Motor neuron (in vitro differentiated cells): ENCODE measurements at places on chromosomes 7 and 10.

GRCh38 chr7:70761711-70762328, 370.1 kb upstream of the GALNT17 start:
- ATAC-seq, result no peak

- ATAC-seq, result peak; percentile 57
These were observed 1.8 kb downstream of the RP9 start for GRCh38 chr7:33107136-33108066.

- no peak for ATAC-seq
These were observed 5.4 kb downstream of the GPRIN2 start for GRCh38 chr10:46550795-46551700.

DNA sequence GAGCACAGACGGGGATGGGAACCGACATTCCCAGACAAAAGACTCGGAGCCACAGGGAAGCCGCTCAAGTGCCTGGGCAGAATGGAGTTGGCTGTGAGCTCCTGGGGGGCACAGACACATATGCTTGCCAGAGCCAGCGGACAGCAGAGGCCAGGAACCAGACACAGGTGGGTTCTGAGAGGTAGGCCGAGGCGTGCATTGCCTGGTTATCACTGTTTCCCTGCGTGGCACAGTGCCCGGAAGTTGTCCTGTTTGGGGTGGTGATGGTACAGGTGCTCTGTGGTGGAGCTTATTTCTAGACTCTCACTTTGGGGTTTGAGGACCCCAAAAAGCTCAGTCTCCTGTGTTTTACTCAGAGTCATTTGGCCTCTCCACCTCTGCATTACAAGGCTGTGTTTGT, 2.5 kb downstream of the PALD1 start:
- no peak for ATAC-seq

DNA sequence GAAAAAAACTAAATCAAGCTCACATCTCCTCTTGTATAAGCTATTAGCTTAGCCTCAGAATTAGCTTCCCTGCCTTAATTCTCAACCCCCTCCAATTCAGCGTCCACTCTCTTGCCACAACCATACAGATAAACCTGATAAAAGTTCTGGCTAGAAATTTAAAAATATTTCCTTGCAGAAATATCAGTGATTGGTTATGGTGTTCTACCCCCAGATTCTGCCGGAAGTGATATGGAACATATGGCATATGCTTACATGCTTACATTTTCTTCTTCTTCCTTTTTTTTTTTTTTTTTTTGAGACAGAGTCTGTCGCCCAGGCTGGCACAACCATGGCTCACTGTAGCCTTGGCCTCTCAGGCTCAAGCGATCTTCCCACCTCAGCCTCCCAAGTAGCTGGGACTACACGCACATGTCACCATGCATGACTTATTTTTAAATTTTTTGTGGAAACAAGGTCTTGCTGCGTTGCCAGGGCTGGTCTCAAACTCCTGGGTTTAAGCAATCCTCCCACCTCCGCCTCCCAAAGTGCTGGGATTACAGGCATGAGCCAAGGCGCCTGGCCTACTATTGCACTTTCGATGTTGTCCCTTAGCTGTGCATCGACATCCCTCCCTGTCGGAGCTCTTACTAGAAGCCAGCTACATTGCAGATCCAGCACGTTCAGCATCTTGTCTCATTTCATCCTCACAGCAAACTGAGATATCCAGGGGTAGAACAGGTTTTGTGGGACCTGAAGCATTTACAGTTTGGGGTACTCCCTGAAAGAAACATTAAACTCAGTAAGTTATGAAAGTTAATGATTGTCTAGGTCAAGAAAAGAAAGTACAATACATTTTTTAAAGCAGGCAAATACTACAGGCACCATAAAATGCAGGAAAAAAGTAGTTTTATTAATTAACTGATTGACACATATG, 205.6 kb upstream of the TCF7L2 start:
- ATAC-seq, result no peak

GRCh38 chr10:132421847-132422751, 25.1 kb downstream of the PWWP2B start:
- peak; percentile 18 for ATAC-seq

DNA sequence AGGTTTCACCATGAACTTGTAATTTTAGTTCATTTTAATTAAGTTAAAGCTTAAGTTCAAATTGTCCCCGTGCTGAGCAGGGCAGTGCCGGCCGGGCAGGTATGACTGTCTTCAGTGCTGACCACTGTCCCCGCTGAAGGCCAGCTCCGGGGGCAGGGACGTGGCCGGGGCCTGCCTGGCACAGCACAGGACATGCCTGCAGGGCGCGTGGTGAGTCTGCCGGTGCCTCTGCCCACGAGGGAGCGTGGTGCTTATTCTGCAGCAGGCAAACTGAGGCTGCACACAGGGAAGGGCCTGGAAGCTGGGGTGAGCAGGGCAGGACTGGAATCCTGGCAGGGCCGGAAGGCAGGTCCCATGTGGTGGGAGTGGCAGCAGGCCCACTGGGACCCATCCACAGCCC, 9.8 kb downstream of the MICALL2 start:
- ATAC-seq, result no peak

DNA sequence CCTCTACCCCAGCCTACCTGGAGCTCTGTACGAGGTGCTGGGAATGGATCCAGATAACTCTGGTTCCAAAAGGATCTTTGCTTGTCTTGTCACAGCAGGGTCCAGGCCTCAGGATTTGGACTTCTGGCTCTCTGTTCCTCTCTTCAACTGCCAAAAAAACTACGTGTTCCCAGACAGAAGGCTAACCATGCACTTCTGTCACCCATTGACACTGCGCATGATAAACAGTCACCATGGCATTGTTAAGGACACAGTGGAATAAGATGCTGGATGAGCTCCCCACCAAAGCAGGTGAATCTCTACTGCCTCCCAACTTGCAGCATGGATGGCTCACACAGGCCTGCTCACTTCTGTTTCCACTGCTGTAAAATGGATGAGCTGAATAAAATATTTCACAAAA, 637.9 kb downstream of the TNS3 start:
- ATAC-seq, result no peak

DNA sequence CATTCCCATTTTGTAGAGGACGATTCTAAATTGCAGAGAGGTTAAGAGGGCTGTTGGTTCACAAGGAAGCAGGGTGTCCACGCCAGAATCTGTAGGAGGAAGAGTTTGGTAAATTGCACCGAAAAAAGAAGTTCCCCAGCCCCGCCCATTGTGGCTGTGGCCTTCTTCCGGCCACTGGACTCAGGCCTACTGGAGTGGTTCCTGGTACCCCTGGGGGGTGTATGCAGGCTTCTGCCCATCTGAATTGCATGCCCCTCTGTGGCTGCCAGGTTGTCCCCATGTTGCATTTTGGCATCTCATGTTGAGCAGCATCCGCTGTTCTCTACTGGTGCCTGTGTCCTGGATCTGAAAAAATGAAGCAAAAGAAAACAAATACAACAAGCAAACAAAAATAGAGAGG, 234.2 kb downstream of the WDR11 start:
- no peak for ATAC-seq

- ATAC-seq, result peak; percentile 98
These were observed 20.4 kb downstream of the KLLN start for GRCh38 chr10:87842776-87843497.

GRCh38 chr7:140540136-140540777, 61.0 kb upstream of the MKRN1 start:
- no peak for ATAC-seq

- ATAC-seq, result peak; percentile 31
These were observed 127.4 kb downstream of the ELAPOR2 start for GRCh38 chr7:86932038-86932512.

GRCh38 chr7:157318015-157318706, 18.6 kb upstream of the DNAJB6 start:
- no peak for ATAC-seq

GRCh38 chr10:53702489-53702888, 929.9 kb upstream of the MBL2 start:
- ATAC-seq, result no peak

- ATAC-seq, result no peak
These were observed 286.9 kb upstream of the DKK1 start for GRCh38 chr10:52027055-52027705.

DNA sequence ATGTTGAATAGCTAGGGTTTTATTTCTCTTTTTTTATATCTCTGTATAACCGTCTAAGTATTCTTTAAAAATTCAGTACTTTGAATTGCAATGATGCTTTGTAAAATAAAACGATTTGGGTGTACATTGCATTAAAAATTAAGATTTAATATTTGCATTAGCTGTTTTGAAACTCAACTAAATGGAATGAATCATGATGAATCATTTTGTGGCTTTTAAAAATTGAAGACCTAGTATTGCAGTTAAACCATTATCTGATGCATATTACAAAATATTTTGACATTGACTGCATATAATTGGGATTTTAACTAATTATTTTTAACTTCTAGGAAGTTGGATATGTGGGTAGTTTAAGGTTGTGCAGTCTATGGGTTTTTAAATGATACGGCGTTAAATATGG, 314.0 kb downstream of the CDK14 start:
- ATAC-seq, result no peak

DNA sequence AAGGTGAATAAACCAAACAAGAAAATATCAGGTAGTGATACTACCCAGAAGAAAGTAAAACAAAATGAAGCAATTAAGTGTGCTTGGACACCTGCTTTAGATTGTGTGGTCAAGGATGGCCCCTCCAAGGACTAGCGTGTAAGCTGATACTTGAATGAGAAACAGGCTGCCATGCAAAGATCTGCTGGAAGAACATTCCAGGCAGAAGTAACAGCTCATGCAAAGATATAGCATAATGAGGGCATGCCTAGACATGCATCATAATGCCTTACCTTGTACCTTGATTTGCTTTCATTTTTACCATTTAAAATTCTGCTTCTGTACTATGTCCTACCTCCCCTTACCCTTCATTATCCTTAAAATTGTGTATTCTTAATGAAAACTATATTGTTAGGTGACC, 74.8 kb upstream of the HDAC9 start:
- peak; percentile 90 for ATAC-seq

DNA sequence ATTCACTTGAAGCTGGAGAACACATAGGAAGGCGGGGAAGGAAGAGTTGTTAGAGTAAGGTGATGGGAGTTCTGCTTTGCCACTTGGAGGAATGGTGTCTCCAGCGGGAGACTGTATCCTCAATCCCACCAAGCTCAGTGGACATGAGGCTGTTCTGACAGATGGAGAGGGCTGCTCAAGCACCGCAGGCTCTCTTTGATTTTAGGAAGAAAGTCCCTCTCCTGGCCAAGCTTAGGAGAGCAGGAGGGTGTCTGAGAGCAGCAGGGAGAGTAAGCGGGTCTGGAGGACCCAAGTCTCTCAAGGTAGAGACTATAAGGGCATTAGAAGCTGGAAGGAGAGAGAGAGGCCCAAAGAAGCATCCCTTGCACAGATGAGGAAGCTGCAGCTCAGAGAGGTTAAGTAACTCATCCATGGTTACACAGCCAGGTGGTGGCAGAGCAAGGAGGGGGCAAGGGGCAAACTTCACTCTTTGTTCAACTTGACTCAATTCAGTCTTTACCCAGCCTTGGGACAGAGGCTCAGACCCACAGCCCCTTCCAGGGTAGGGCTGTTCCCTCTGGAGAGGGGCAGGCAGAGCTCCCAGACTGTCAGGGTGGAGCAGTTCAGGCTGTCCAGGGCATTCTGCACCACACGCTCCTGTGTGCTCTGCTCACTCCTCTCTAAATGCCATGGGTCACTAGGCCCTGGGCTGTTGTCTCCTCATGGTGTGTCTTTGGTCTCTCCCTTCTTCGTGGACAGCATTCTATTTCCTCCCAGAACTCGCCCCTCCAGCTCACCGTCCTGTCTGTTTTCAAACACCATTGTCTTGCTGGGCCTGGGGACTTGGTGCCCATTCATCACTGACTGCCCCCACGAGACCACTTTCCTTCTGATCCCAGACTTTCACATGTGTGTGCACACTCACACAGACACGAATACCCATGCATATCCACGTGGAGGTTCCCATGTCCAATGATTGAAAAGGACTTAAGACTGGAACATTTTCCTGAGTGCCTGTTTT, 8.9 kb downstream of the CHAT start:
- ATAC-seq, result no peak

GRCh38 chr10:19917751-19918478, 101.7 kb downstream of the PLXDC2 start:
- ATAC-seq, result no peak

DNA sequence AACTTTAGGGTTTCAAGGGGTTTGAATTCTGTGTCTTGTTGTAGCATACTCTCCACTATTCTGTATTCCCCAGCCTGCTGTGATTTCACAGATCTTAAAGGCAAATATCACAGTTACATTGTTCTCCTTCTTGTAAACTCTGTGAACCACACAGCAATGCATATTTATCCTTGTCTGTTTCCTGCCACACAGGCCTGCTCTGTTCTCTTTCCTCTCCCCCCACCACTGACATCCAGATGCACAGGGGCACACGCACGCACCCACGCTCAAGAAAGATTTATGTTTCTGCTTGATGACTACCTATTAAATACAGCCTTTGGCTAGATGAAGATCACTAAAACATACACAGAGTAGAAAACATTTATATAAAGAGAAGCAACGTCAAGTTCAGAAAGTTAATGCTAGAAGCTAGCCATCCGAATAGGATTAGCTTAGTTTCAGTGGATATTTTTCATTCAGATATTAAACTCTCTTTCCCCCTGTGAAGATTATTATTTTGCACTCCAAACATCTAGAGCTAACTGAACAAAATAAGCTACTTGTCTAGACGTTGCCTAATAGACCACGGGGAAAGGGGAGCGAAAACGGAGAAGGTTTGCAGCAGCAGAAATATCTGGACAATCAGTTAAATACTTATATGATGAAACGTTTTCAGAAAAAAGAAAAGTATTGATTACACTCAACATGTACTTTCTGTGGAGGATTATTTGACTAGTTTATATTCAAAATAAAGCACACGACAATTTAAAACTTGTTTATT, 193.1 kb upstream of the SEMA3C start:
- ATAC-seq, result peak; percentile 98

- no peak for ATAC-seq
These were observed 86.4 kb downstream of the NKX6-2 start for GRCh38 chr10:132699411-132700155.

DNA sequence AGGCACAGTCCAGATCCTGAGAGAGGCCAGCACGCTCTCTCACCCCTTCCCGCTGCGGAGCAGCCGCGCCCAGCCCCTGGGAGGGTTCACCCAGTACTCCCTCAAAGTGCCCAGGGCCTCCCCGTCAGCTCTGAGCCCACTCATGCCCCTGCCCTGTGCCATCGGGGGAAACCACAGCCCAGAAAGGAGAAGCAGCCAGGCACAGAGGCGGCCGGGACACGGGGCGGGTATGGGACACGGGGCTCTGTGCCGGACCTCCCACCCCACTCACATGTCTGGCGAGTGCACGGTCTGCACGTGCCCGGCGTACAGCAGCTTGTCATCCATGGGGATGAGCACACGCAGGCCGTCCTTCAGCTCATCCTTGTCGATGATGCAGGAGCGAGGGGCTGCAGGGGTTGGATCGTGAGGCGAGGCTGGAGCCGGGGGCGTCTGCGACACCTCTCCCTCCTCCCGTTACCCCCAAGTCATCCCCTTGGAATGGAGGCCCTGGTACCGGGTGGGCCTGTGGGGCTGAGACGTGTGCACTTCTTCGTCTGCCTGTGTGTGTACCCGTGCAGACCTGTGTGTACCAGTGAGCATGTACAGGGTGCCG, 38.2 kb downstream of the SLC29A4 start:
- ATAC-seq, result no peak

GRCh38 chr10:124289851-124290795, 128.6 kb downstream of the OAT start:
- ATAC-seq, result peak; percentile 55
